CD8-positive, alpha-beta T cell (primary cell): ENCODE measurements at places on chromosomes 5 and 9.

GRCh38 chr9:134743853-134744252, 102.2 kb downstream of the COL5A1 start:
- no peak for DNase-seq

DNA sequence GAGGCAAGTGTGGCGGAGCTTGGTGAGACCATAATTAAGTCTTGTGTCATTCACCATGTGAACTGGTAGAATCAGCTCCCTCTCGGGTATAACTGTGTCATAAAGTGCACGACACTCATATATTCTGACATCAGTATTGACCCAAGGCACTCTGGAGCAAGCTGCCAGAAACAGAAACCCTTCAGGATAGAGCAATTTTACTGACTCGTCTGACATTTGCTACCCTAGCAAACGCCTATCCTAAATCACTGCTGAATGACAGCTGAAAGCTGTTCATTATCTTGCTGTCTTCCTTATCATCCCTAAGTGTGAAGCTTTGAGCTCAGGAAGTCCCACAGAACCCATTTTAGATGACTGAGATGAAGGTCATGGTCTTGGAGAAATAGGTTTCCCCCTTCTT, 27.8 kb downstream of the PTCH1 start:
- no peak for DNase-seq

DNA sequence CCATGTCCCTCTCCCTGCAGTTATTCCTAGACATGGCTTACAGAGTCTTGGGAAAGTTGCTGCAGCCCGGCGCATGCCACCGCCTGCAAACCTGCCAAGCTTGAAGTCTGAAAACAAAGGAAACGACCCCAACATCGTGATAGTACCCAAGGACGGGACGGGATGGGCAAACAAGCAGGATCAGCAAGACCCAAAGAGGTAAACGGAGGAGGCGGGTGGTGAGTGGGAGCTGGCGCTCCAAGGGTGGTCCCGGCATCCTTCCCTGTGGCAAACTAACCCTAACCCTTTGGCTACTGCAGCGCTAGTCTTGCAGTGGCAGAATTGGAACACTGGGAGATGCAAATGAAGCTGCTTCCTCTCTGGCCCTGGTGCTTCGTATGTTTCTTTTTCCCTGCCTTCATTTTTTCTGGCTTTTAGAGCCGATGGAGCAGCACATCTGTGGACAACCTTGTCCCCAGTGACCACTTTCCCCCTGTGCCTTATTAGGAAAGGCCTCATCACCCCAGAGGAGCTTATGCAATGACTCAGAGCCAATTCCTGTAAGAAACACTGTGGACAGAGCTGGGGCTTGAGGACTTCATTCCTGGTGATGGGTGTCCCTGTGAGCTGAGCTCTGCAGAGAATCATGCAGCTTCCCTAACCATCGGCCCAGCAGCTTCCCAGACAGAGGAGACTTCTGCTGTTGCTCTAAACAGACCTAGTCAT, 38.9 kb downstream of the PRRC2B start:
- DNase-seq = no peak

DNA sequence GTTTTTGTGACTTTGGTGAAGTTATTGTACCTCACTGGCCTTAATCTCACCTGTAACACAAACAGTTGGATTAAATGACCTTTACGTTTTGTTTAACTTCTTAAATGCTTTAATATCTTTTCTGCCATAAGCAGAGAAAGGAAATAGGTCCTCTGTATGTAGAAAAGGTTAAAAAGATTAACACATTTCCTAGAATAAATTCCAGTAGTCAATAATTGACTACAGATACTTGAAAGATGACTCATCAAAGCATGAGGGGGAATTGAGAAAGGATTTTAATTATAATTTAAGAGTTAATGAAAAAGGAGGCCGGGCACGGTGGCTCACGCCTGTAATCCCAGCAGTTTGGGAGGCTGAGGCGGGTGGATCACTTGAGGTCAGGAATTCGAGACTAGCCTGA, 35.8 kb upstream of the CMYA5 start:
- DNase-seq = no peak

DNA sequence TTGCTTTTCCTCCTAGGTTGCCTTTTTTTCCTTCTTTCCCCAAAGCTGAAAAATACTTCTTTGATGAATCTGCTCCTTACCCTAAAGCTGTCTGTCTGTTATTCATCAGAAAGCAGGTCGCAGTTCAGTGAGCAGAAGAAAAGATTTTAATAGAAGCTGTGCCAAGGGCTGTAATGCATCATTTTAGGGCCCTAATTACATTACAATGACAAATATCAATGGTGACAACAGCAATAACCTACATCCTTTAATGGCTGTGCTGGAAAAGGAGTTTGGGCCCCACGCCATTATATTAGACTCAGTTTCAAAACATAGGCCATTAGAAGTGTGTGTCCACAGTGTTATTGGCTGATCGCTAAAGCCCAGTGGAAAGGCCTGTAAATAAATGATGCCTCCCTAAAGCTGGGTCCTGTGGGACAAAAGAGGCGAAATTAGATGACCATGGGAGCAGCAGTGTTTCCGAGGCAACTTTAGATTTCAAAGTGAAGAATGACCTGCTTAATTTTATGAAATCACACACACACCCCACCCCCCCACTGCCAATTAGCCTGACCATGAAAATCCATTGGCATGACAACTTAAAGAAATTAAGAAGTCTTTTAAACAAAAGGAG, 38.4 kb downstream of the TLE4 start:
- DNase-seq = no peak

DNA sequence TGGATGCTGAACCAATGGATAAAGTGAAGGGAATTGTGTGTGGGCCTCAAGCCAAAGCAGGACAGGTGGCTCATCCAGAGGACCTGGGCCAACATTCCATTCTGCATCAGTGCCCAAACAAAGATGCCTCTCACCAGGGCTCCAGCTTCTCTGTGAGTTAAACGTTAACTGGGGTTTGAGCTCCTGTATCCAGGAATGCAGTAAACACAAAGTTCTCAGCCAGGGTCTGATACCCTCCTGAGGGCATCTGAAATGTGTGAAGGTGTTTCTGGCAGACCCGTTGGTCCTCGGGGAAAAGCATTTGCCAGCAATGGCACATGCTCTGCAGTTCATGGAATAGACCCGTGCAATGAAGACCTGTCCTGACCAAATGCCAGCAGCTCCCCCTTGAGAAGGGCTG, 33.9 kb upstream of the AOPEP start:
- no peak for DNase-seq

DNA sequence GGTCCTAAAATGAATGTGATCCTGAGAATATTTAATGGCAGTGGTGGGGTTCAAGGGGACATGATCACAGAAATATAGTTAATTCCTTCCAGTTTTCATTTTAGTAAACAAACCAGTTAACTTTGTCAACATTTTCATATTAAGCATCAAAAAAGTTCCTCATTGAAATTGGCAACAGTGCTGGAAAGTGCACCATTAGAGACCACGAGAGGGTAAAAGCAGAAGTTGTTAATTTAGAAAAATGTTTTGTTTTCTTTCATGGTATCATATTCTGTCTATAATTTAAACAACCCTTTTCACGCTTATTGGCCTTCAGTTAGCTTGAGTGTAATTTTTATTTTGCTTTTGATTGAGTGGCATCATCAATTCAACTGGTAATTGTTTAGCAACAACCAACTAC, 11.9 kb downstream of the GIN1 start:
- DNase-seq = no peak

- no peak for DNase-seq
Observed at GRCh38 chr5:103041071-103041676, 78.8 kb downstream of the GIN1 start.

- no peak for DNase-seq
Observed at GRCh38 chr5:71640408-71640807, 53.3 kb downstream of the MCCC2 start.

DNA sequence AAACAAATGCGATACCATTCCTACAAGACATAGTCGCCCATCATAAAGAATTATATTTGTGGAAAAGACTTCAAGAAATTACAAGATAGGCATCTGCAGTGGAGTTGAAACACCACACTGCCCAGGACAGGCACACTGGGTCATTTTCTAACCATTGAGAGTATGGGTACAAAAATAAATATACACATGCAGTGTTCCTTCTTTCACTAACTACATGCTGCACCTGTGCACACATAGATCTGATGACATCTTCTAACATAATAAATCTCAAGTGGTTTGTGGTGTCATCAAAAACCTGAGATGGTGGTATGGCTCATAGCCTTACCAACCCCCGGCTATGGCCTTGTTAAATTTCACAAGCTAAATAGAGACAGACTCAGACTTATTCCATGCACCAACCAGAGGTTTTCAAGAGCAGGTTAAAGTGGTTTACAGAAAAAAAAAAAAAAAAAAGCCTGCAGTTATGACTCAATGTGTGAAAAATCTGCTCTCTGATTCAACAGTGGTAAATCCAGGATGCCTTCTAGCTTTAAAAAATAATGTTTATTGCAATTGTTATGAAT, 12.4 kb upstream of the NFIB start:
- DNase-seq = no peak

- DNase-seq = no peak
Observed at GRCh38 chr9:127628758-127629467, 16.8 kb downstream of the STXBP1 start.

GRCh38 chr5:133307275-133307674, 255.5 kb downstream of the HSPA4 start:
- DNase-seq = no peak

DNA sequence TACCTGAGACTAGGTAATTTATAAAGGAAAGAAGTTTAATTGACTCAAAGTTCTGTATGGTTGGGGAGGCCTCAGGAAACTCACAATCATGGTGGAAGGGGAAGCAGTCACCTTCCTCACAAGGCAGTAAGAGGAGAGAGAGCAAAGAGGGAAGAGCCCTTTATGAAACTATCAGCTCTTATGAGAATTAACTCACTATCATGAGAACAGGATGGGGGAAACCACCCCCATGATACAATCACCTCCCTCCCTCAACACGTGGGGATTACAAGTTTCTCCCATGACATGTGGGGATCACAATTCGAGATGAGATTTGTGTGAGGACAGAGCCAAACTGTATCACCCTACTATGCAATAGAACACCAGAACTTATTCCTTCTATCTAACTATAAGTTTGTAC, 27.9 kb downstream of the CD274 start:
- no peak for DNase-seq

GRCh38 chr5:67165526-67166459, 30.8 kb downstream of the CD180 start:
- peak; percentile 86 for DNase-seq
